Ecto neural progenitor cell (in vitro differentiated cells): ENCODE measurements at places on chromosomes 2 and 18.

- no peak for DNase-seq
These were observed 41.9 kb upstream of the AAK1 start for GRCh38 chr2:69685321-69686048.

DNA sequence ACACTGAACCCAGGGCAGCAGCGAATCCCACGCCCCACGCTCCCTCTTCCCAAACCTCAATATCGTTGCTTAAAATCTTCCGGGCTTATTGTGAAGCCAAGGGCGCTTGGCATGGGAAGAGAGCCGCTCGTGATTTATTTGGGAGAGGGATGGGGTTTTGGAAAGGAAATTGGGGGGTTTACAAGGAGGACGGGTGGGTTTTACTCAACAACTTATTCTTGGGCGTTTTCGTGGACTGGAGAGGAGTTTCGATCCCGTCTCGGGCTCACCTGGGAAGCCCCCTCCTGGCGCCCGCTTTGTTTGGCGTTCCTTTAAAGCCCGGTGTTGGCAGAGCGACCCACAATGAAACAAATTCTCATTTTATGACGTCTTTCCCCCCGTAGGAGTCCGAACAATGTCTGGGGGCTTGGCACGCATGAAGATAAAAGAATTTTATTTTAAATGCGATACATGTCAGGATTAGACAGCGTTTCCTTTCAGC, 135.3 kb downstream of the INSIG2 start:
- DNase-seq, result peak; percentile 52

GRCh38 chr2:170122883-170123547, 54.9 kb upstream of the MYO3B start:
- no peak for DNase-seq

GRCh38 chr2:158822193-158822592, 27.1 kb downstream of the DAPL1 start:
- DNase-seq, result no peak

DNA sequence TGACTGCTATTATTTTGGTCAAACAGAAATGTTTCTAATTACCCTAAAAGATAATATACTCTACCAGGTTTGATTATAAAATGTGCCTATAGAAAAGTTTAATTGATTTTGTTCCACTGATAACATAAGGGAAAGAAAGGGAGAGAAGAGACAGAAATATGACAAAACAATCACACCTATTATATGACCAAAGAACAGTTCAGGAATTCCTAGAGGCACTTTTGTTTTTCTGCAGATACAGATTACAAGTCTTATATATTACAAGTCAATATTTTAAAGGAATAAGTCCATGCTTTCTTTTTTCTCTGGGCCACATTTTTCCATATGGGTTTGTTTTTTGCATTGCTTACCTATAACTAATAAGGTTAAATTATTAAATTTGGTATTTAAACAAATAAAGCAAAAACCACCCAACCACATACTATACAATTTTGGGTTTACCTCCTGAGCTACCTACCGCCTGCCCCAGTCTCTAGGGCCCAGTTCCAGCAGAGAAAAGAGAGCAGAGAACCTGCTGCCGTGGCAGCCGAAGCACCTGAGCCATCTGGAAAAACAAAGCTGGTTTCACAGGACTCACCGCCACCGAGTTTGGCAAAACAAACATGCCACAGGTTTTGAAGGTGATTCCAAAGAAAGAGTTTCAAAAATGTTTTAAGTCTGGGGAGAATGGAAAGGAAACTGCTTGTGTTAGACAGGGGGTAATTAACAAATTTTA, 92.1 kb downstream of the DYM start:
- no peak for DNase-seq

GRCh38 chr2:105909215-105909614, 164.5 kb downstream of the NCK2 start:
- DNase-seq, result no peak
